Cerebellar cortex (tissue), 1 donor: ENCODE measurements at places on chromosomes 4 and X.
A peak's percentile ranks its signal among the peaks of the same experiment; 100 is the strongest.

- no peak for DNase-seq
These were observed 200.9 kb upstream of the MAB21L2 start for GRCh38 chr4:150381036-150381435.

DNA sequence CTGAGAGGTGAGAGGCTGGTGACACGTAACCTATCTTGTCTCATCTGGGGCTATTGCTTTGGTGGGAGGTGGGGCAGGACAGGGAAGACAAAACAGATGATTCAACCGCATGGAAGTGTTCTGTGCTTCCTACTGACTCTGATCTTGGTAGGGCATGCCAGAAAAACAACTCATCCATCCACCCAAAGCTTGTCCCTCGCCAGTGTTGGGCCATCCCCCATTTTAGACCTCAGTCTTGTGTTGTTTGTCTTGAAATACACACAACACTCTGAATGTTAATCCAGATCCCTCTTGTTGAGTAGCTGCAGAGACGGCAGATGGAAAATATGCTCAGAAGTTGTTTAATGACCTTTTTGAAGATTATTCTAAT, 377 bp downstream of the CHRNA9 start:
- no peak for DNase-seq

DNA sequence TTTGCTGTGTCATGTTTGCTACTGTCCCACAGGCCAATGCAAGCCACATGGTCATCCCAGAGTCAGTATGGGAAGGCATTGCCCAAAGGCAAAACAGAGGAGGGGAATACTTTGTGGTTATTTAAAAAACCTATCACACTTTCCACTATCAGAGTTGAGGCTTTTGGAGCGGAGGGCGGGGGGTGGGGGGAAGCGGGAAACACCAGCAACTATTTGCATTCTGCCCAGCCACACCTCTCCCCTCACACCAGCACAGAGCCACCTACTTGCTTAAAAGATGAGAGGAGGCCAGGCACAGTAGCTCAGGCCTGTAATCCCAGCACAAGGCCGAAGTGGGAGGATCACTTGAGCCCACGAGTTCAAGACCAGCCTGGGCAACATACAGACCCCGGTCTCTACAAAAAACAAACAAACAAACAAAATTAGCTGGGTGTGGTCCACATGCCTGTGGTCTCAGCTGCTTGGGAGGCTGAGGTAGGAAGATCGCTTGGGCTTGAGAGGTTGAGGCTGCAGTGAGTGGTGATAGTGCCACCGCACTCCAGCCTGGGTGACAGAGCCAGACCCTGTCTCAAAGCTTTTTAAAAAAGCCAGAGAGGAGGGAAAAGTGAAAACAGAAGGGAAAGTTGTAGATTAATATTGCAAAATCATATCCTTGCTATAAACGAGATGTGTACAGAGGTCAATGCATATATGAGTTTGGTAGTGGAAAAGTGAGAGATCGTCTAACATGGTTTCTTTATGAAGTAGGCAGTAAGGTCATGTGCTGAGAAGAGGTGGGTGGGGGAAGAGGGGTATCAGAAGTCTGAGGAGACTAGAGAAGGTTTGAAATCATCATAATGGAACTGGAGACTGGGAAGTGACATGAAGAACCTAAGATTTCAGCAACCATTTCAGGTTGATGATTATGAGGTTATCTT, 1.9 kb upstream of the CHST7 start:
- no peak for DNase-seq

GRCh38 chrX:57565198-57565597, 26.6 kb upstream of the ZXDB start:
- no peak for DNase-seq

GRCh38 chrX:89034679-89035078, 287.7 kb downstream of the CPXCR1 start:
- DNase-seq: no peak

- DNase-seq: no peak
These were observed 1.4 kb downstream of the GRPEL1 start for GRCh38 chr4:7066493-7066892.

DNA sequence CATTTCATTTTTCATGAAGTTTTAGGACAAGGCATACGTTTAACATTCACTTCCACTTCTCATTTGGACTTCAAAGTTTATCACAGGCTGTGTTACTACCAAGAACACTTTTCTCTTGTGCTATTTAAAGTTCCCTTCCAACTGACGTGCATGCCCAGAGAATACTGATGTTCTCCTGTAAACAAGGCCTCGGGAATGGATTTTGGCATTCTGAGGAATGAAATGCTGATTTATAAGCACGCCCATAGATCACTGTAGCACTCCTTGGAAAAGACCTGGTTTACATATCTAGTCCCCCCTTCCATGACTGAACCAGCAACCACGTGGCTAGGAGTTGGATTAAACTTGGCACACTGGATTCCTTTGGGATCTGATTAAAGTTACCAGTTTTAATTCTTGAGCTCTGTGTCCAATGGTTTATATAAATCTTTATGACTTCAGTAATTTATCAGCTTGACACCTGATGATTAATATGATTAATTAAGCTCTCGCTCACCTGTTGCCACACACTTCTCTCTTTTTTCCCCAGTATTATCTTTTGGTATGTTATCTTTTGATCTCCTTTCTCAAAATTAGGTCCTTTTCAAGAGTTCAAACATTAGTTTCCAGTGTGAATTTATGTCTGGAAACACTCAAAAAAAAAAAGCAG, 122.4 kb upstream of the HAND2 start:
- no peak for DNase-seq

GRCh38 chr4:169225058-169225751, 45.6 kb downstream of the SH3RF1 start:
- DNase-seq: no peak

- no peak for DNase-seq
These were observed 57.3 kb upstream of the USP51 start for GRCh38 chrX:55546956-55547355.

DNA sequence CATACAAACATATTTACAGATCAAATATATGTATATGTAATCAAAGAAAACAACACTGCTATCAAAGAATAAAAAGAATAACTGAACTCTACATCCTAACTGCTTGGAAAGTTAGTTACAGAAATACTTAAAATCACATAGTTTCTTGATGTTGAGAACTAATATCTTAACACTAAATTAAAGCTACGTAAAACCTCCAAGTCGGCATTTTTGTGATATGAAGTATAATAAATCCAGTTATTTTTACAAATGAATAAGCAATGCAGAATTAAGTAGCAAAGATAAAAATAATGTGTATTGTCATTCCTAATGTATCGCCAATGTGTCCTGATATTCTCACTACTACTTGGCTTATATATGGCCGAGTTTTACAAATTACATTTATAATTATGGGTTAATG, 68.4 kb downstream of the JADE1 start:
- DNase-seq: no peak

DNA sequence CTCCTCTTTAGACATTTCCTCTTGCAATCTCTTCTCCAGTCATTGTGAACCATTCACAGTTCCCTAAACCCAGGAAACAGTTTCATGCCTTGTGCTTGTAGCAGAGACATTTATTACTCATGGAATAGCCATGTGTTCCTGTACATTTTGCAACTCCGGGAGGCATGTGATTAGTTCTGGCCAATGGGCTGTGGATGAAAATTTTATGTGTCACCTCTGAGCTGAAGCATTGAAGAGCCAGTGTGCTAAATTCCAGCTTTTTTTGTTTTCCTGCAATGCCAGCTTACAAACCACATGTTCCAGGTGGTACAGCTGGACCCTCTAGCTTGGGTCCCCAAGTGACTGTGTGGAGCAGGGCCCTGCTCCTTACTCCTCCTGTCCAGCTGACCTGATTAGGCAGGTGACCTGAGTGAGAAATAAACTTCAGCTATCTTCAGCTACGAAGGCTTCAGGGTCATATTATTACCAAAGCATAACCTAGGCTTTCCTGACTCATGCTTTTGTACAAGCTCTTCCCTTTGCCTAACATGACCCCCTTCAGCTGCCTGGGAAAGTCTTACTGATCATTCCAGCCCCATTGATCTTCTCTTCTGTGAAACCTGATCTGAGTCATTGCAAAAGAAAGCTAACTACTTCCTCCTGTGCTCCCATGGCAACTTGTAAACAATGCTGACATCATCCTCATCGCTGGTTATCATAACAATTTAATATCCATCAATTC, 200.4 kb downstream of the PTTG2 start:
- no peak for DNase-seq

DNA sequence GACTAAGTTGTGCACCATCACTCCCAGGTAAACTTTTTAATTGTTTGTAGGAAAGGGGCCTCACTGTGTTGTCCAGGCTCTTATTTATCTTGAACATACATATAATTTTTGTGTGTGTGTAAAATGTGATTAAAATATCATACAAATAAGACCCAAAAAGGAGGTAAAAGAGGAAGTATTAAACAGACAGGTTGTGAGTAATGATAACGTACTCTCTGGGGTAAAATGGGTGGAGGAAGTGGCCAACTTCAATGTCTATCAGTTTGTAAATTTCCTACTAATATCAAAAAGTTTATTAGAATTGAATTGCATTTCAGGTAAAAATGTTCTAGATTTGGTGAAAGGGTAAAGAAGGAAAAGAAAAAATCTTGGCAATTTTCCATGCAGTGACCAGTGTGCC, 48.8 kb downstream of the SULT1E1 start:
- no peak for DNase-seq

GRCh38 chr4:68831642-68832041, 15.8 kb downstream of the UGT2B10 start:
- DNase-seq: no peak

- DNase-seq: no peak
These were observed 31.4 kb upstream of the PITX2 start for GRCh38 chr4:110654254-110654635.

- DNase-seq: no peak
These were observed 39.6 kb upstream of the PDLIM5 start for GRCh38 chr4:94412019-94412657.

DNA sequence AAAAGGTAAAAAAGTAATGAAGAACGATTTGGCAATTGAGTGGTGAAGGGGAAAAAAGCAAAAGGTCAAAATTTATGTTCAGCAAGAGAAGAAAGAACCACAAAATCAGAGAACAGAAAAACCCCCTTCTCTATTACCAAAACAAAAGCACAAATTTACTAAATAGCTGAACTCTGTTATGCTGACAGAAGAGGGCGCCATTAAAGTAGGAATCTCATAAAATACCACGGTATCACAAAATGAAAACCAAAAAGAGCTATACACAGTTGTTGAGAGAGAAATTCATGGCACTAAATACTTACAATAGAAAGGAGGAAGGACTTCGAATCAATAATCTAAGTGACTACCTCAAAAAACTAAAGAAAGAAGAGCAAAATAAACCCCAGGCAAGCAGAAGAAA, 69.6 kb upstream of the CXorf66 start:
- no peak for DNase-seq

- peak; percentile 32 for DNase-seq
These were observed 129.5 kb downstream of the LARP7 start for GRCh38 chr4:112766422-112766821.

- DNase-seq: no peak
These were observed 4.4 kb downstream of the RBM3 start for GRCh38 chrX:48578661-48579128.

GRCh38 chr4:169810325-169811323, 52.9 kb upstream of the HPF1 start:
- peak; percentile 86 for DNase-seq

- no peak for DNase-seq
These were observed 19.1 kb upstream of the HSFX4 start for GRCh38 chrX:149910178-149910695.

DNA sequence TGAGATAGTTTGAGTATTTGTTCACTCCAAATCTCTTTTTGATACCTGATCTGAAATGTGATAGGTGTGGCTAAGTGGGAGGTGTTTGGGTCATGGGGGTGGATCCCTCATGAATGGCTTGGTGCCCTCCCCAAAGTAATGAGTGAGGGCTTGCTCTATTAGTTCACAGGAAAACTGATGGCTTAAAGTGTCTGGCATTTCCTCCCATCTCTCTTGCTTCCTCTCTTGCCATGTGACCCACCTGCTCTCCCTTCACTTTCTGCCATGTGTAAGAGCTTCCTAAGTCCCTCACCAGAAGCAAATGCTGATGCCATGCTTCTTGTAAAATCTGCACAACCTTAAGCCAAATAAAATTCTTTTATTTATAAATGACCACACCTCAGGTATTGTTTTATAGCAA, 61.1 kb downstream of the MAD2L1 start:
- no peak for DNase-seq

DNA sequence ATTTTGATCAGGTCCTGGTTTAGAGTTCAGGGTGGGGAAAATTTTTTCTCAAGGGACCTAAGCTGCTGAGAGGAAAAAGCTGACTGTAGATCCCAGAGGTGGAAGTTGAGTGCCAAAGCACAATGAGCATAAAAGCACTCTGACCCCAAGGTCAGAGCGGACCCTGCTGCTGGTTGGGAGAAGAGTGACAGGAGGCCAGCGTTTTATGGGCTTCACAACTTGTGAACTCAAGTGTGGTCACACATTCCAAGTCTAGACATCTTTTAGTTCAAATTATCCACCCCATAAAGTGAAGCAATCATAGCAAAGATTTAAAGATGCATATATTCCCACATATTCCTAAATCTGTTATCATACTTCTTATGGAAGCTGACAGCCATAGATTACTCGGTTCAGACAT, 220.3 kb downstream of the CHIC2 start:
- DNase-seq: no peak

- DNase-seq: no peak
These were observed 185.4 kb downstream of the OR13H1 start for GRCh38 chrX:131729295-131729694.

- no peak for DNase-seq
These were observed 44.3 kb downstream of the GPRIN3 start for GRCh38 chr4:89263265-89263664.

- no peak for DNase-seq
These were observed 13.9 kb upstream of the GABRB1 start for GRCh38 chr4:47017494-47017893.

DNA sequence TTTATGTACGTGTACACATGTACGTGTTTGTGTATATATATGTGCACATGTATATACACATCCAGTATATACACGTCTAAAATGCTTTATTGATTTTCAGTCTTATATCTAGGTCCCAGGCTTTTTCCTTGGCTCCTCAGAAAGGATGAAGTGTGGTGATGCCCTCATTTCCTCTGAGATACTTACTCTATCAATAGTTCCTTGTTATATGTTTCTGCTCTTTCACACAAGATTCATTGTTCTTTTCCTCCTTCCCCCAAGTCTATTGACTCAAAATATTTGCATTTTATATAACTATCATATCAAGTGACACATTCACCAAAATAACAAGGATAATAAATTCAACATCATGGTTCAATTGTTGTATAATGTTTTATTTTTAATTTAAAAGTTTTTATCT, 359.2 kb downstream of the EPHA5 start:
- no peak for DNase-seq

GRCh38 chr4:69731241-69731640, 29.2 kb downstream of the SULT1B1 start:
- no peak for DNase-seq

- no peak for DNase-seq
These were observed 633 bp downstream of the FAM199X start for GRCh38 chrX:104166735-104167436.

DNA sequence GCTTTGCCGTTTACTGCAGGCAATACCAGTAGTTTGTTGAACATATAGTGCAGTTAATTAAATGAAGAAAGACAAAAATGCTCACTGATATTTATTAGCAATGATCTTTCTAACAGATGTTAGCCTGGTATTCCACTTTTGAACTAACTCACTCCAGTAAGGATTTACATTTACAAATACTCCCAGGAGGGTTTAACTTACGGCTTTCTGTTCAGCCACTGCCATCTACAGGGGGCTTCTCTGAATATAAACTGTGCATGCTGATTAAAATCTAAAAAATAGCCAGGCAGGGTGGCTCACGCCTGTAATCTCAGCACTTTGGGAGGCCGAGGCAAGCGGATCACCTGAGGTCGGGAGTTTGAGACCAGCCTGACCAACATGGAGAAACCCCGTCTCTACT, 2.2 kb upstream of the SRD5A3 start:
- DNase-seq: no peak

GRCh38 chrX:130158311-130158710, 7.3 kb downstream of the AIFM1 start:
- no peak for DNase-seq
